ENCODE measurements at places on chromosomes 3 and 15.

DNA sequence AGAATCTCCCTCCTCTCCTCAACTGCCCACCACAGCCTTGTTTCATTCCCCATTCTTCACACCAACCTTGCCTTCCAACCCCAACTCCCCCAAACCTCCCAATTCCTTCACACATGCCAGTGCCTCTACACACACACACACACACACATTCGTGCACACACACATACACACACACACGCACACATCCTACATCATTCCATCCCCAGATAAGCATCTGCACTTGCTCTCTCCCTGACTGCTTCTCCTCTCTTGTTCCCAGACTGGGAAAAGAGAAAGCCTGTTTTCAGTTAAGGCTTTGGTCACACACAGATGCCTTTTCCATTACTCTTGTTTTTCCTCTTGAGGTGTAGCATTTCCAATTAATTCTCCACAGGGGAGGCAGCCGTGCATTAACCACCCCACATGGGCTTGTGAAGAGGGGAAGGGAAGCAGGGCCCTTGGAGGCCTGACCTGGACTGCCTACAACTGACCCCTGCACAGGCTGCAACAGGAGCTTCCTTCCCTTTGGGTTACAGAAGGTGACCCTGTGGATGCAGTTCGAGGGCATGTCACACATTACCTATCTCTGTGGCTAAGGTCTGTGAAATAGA lies 32.0 kb upstream of the BOC start:
- DNase-seq = no peak

GRCh38 chr3:155428563-155428962 lies 135.1 kb upstream of the STRIT1 start:
- no peak for DNase-seq

- no peak for DNase-seq
These were observed 33.1 kb downstream of the IL1RAP start for GRCh38 chr3:190546881-190547510.

DNA sequence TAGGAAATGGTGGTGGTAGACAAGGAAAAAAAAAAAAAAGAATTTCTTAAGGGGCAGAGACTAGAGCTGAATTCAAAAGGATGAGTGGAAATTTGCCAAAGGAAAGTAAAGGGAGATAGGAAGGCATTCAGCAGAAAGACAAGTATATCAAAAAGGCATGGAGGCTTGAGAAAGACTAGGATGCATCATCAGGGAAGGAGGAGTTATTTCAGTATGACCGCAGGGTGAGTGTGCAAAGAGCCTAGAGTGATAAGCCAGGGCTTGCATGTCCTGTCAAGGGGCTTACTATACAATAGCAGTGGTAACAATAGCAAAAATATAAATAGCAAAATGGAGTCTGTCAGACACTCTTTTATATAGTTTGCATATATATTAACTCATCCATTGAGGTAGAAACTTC lies 112.0 kb downstream of the FRMD4B start:
- DNase-seq = no peak

DNA sequence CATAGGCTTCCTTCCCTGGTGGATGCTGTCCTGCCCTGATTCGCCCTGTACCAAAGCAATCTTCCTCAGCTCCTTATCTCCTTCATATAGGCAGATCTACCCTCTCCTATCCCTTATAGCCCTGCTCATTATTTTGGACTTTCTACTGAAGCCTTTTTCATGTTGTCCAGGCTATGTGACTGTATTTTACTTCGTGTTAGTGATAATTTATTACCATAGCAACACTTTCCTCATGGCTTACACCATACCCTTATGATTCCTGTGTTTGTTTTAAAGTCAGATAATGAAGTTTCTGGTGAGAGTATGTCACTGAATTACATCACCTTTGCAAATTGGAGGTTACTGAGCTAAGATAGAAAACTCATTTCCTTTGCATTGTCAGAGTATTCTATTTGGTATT lies 352.6 kb downstream of the NLGN1 start:
- DNase-seq = no peak

DNA sequence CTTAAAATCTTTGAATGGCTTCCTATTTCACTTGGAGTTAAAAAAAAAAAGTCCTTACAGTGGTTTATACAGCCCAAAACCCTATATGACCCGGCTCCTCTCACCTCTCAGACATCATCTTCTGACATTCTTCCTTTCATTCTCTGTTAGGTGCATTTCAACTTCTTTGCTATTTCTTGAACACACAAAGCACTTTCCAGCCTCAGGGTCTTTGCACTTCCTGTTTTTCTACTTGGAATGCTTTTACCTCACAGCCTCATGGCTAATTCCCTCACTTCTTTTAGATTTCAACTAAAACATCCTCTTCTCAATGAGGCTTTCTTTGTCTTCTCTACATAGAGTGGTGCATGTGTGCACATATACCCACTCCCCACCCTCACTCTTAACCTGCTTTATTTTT lies 91.0 kb upstream of the MB21D2 start:
- no peak for DNase-seq

- no peak for DNase-seq
These were observed 39.6 kb downstream of the FBXO22 start for GRCh38 chr15:75943246-75943645.

GRCh38 chr15:36414670-36415069 lies 164.8 kb upstream of the CDIN1 start:
- no peak for DNase-seq

GRCh38 chr15:34682674-34683073 lies 72.1 kb downstream of the GJD2 start:
- peak; percentile 20 for DNase-seq

DNA sequence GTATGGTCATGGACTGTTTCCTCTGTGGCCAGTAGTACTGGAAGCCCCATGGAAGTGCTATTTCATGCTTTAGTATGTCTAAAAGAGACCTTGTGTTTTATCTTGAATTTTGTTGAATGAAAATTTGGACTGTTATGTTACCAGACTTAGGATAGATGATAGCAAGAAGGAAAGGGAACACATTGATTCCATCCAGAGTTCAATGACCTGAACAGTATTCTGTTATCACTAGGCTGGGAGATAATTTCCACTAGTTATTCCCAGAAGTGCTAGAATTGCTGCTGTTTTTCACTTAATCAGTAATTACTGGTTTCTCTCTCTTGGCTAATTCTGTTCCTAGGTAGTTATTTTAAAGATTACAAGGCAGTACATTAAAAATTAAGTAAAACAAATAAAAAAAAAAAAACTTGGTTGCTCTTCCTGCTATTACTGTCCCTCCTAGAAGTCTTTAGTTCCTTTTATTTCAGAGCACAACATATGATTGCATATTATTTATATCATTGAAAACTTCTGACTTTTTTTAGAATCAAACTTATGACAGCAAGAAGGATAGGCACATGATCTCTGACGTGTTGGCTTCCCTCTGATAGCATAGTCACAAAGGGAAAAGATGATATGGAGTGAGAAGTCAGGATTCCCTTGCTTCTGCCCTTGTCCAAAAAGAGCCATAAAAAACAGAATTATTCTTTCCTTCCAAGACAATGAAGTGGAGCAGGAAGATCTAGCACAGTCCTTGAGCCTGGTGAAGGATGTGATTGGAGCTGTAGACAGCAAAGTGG lies 72.2 kb downstream of the KLHL25 start:
- no peak for DNase-seq

DNA sequence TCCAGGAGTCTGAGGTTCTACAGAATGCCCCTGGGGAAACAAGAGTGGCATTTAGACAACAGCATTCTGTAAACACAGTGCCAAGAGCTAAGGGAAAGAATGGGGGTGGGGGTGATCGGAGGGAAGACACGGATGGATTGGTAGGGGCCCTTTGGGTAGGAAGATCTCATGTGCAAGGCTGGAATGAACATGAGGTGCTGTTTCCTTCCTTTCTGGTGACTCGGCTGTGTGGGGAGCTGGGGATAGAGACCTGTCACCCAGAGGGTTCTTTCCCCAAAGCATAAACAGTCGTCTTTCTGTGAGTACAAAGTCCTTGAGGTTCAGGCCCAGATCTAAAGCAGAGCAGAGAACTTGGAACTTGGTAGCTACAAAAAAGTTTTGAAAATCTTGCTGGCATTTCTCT lies 11.7 kb downstream of the TPM1 start:
- DNase-seq = no peak

DNA sequence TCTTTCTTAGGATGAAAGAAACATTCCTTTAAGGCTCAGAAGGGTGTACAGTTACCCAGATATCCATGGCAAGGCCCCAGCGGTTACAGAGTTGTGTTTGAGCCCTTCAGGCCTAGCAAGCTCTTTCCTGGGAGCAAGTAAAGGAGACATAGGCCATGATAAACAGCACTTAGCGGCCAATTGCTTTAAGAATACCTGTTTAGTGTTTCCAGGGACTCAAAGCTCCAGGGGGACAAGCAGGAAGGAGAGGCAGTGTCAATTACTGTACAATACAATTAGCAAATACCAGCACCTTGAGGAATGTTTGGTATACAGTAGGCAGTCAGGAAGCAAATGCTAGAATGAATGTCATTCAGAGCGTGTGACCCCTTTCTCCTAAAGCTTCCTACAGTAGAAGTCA lies 176.3 kb upstream of the ICE2 start:
- DNase-seq = no peak

DNA sequence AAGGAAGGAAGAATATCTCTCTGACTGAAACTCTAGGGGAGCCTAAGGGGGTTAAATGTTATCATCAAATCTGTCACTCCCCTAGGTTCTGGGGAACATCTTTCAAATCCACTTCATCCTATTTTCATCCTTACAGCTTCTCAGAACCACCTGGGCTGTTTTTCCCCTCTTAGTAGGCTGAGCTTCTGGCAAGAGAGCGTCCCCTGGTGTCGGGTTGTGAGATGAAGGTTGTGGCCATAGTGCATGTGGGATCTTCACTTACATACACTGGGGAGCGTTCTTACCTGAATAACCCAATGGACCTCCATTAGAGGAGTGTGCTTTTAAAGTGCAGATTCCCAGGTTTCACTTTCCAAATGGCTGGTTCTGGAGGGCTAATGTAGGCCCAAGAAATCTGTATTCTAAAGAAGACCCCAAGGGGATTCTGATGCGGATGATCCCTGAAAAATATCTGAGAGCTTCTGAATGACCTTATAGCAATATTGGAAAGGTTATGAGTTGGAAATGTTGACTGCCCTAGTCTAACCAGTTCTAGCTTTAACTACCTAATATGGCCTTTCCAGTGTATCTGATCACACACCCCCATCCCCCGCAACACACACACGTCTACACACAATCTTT lies 663.7 kb downstream of the AGBL1 start:
- DNase-seq = peak; percentile 0

DNA sequence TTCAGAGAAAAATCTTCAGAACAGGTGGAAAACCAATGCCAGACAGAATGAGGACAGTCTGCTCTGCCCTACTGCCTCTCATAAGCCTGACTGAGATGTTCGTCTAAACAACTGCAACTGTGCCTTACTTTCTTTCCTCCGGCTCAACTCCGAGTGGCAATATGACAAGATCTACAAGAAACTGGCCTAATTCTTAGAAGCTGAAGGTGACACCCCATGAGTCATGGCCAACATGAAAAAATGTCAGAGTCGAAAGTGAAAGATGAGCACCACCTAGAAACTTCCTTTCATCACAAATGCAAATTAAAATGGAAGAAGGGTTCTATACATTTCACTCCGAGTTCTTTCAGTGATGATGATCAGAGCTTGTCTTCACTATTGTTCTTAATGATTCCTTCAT lies 12.9 kb downstream of the PCYT1A start:
- DNase-seq = no peak

GRCh38 chr3:51622413-51622812 lies 48.6 kb upstream of the TEX264 start:
- no peak for DNase-seq

DNA sequence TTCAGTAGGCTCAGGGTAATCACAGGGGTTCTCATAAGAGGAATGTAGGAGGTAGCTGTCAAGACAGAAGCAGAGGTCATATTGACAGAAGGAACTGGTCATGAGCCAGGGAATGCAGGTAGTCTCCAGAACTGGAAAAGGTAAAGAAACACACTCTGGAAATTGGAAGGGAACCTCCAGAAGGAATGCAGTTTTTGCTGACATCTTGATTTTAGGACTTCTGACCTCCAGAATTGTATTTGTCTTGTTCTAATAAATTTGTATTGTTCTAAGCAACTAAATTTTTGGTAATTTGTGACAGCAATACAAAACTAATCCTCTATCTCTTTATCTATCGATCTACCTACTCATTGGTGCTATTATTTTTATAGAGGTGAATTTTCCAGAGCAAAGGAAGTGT lies 49.2 kb downstream of the OTOL1 start:
- no peak for DNase-seq

DNA sequence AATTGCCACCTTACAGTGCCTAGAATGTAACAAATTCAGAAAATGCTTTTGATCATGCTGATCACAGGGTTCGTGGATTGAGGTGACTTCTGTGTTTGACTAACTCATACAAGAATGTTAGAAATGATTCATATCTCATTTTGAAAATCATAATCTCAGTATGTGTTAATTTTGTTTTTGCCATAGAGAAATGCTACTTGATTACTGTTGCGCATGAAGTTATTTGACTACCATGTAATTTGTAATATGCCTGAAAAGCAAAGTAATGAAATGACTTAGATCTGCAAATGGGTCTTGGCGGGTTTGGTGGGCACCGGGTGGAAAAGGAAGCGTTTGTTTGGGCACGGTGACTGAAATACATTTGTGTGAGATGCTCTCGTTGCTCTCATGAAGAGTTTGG lies 173.6 kb upstream of the BHLHE40 start:
- DNase-seq = no peak

DNA sequence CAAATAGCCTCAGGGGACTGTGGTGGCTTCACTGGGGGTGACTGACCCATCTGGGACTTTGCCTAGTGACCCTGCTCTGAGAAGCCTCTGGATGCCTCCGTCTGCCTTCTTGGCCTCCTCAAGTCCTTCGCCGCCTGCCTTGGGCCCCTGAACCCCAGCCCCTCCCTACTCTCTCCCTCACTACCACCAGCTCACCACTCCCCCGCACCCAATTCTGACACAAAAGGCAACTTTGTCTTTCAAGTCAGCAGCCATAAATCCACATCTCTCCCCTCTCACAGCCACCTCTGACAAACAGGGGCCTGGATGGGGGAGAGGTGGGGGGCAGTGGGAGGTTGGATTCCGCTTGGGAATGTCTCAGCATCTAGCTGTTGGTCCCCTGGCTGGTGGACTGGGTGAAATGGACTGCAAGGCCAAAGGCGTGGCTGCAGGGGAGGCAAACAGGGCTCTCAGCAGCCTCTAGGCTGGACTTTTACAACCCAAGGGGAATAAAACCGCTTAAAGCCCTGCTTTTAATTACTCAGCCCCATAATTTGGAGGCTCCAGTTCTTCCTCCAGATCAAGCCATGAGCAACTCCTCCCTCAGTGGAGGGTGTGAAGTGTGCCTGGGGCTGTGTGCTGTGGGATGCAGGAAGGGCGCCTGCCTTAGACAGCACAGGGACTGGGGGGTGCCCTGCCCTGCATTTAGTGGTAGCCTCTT lies 33.4 kb downstream of the IGDCC3 start:
- DNase-seq = no peak

GRCh38 chr15:61227269-61227949 lies 1.7 kb downstream of the RORA start:
- peak; percentile 31 for DNase-seq

DNA sequence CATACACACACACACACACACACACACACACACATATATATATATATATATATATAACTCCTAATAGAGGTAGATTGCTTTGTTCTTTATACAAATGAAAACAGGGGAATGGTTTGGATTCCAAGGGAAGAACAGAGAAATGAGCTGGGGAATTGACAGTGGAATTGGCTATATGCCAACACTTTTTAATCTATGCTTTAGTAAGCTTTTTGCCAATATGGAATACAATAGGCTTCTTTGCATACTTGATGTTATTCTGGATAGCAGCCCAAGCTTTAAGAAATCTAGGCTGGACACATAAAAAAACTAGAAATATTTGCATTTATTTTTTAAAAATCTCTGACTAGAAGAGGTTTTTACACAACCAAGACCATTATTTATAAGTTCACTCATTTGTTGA lies 334.2 kb upstream of the MDFIC2 start:
- no peak for DNase-seq

GRCh38 chr3:133258358-133258757 lies 141.5 kb upstream of the BFSP2 start:
- no peak for DNase-seq

Measured in H54 (cell line).